ENCODE measurements at places on chromosomes 1 and 21.

- no peak for DNase-seq
Observed at GRCh38 chr1:10189659-10190058, 20.7 kb upstream of the KIF1B start.

GRCh38 chr1:27145934-27146354 lies 9.0 kb downstream of the SLC9A1 start:
- peak; percentile 89 for DNase-seq

- peak; percentile 76 for DNase-seq
Observed at GRCh38 chr1:2132222-2133038, 62.1 kb downstream of the FAAP20 start.

DNA sequence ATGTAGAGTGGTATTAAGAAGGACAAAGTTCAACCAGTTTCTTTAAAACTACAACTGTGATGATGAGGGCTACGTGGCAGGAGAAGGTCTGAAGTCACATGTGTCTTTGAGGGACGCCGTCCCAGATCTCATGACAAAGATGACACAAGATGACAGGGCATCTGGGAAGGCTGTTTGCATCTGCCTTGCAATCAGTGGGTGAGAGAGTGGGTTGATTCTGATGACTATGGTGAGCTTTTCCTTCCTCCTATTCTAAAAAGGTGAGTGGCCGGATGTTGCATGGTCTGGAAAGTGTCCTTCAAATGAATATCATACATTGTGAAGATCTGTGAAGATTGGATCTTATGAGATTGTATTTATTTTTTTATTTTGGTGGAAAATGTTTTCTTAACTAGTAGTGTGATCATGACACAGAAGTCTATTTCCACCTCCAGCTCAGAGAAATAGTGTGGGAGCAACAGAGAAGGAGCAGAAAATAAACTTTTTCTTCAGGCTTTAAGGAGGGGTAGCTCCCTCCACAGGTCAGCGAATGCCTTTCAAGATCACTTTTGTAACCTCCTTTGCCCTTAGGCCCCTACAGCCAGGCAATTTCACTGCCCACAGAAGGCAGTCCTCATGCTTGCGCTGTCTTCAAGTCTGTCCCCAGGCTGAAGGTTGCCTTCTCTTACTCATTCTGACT lies 76.0 kb upstream of the ATF3 start:
- no peak for DNase-seq

- no peak for DNase-seq
Observed at GRCh38 chr1:229158341-229158921, 112.5 kb upstream of the RAB4A start.

- DNase-seq = no peak
Observed at GRCh38 chr1:93087532-93087931, 8.4 kb downstream of the MTF2 start.

DNA sequence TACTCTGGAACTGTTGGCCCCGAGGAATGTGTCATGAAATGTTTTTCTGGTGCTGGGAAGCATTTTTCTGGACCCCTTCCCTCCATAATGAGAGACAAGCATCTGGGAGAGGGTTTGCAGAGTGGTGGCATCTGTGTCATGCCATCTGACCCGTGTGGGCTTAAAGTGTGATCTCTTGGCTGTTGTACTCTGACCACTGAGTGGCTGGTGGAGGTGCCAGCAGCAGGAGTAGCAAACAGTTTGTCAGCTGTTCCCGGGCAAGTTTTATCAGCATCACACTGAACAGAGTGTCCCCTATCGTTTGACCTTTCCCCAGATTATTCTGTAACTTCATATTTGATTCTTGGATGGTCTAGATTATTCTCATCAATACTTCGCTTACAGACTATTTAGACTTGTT lies 150.1 kb downstream of the HHAT start:
- DNase-seq = no peak

DNA sequence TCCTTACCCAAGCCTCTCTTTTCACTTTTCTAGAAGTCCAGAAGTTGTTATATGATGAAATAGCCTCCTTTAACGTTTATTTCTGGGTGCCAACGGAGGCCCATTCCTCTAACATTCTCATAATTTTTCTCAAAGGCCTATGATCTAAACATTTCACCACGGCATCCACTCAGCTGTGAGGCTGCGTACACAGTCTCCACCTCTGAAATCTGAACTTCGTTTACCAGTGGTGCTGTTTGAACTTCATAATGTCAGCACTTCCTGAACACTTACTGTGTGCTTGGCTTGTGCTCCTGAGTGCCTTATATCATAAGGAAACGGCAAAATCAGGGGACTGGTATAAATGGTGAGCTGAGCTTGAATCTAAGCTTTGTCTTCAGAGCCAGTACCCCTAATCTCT lies 12.0 kb upstream of the RBP7 start:
- peak; percentile 5 for DNase-seq

DNA sequence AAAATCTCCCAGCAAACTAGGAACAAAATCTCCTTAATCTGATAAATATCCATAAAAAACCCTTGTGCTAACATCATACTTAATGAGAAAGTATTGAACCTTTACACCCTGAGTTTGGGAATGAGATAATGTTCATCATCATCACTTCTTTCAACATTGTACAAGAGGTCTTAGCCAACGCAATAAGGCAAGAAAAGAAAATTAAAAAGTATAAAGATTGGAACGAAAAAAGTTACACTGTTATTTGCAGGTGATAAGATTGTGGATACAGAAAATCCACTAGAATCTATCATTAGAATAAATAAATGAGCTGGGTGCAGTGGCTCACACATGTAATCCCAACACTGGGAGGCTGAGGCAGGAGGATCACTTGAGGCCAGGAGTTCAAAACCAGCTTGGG lies 76.7 kb downstream of the UBR4 start:
- DNase-seq = no peak

- no peak for DNase-seq
Observed at GRCh38 chr1:232909752-232910151, 40.7 kb upstream of the NTPCR start.

GRCh38 chr1:107941531-107941930 lies 23.4 kb downstream of the VAV3 start:
- no peak for DNase-seq

DNA sequence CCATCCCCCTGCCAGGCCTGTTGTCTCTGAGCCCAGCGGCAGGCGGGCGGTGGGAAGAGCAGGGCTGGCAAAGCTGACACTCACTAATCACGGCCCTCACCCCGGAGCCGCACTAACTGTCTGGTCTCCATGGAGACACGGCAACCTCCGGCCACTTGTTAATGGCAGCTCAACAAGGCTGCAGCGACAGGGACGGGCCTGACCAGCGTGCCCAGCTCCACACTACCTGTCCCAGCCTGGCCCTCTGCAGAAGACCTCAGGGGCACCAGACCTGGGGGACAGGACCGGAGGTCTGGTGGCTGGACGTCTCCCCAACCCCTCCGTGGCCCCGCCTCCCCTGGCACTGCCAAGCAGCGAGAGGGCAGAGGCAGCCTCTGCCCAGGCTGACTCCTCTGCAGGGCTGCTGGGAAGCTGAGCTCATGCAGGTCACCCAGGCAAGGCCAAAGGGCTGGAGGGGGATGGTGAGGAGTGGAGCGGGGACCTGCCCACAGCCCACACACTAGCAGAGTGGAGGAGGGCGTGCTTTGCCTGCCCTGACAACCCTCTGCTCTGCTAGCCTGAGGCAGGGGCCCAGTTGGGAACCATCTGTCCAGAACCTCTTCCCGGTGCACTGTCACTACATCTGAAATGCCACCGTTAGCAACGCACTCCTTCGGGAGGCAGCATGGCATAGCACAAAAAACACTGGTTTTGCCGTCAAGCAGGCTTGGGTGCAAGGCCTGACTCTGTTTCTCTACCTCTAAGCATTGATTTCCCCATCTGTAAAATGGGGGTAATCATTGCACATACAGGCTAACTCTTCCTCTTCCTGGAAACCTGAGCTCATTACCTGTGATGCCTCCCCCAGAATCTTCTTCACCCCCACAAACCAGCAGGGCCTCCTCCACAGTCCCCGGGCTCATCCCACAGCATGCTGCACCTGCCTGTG lies 29.6 kb upstream of the WASF2 start:
- DNase-seq = no peak

GRCh38 chr21:44433791-44434567 lies 21.3 kb upstream of the LRRC3 start:
- no peak for DNase-seq

- DNase-seq = peak; percentile 59
Observed at GRCh38 chr21:34815831-34816705, 147.3 kb downstream of the CLIC6 start.

GRCh38 chr1:147541672-147542568 lies 619 bp downstream of the BCL9 start:
- DNase-seq = peak; percentile 55

GRCh38 chr1:207702317-207702716 lies 49.5 kb upstream of the CD46 start:
- peak; percentile 13 for DNase-seq

- peak; percentile 29 for DNase-seq
Observed at GRCh38 chr1:225737161-225737560, 40.5 kb upstream of the SRP9 start.

DNA sequence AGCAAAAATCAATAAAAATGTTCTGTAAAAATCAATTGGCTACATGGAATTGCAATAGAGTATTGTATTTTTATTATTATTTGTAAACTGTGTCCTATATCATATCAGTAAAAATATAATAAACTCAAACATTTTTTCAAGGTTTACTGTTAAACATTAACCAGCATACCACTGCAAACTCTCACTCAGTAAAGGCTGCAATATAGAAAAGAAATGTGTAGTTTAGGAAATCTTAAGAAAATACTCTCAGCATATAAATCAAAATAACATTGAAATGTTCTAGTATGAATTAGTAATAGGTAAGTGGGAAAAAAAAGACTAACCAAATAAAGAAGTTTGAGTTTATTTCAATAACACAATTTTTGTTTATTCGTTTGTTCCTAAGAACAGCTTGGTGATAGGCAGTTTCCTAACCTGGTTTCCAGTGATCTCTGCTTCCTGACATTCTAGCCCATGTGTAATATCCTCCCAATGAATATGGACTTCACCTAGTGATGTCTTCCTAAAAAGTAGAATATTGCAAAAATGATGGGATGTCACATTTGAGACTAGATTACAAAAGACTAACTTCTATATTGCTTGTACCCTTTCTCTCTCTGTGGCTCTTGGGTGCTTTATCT lies 870.1 kb downstream of the BRINP3 start:
- no peak for DNase-seq

- DNase-seq = no peak
Observed at GRCh38 chr1:226884966-226885820, 14.8 kb downstream of the PSEN2 start.

GRCh38 chr21:22650226-22650625 lies 1652.0 kb downstream of the NCAM2 start:
- no peak for DNase-seq

DNA sequence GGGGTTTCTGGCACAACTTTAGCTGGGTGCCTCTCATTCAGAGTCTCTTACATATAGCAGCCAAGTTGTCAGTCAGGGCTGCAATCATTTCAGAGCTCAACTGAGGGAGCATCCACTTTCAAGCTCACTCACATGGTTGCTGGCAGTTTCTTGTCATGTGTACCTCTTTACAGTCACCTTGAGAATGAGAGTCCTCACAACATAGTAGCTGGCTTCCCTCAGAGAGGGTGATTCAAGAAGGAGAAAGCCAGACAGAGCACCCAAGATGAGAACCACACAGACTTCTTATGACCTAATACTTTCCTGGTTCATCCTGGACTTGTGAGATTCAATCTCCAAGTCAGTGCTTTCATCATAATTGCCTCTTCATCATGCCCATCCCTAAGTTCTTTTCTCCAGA lies 57.2 kb downstream of the DPT start:
- DNase-seq = no peak

- peak; percentile 57 for DNase-seq
Observed at GRCh38 chr1:152752225-152752624, 5.6 kb upstream of the KPRP start.

- DNase-seq = peak; percentile 4
Observed at GRCh38 chr1:241240069-241240468, 116.9 kb downstream of the RGS7 start.

- DNase-seq = peak; percentile 78
Observed at GRCh38 chr1:160284220-160284781, 632 bp downstream of the PEX19 start.

DNA sequence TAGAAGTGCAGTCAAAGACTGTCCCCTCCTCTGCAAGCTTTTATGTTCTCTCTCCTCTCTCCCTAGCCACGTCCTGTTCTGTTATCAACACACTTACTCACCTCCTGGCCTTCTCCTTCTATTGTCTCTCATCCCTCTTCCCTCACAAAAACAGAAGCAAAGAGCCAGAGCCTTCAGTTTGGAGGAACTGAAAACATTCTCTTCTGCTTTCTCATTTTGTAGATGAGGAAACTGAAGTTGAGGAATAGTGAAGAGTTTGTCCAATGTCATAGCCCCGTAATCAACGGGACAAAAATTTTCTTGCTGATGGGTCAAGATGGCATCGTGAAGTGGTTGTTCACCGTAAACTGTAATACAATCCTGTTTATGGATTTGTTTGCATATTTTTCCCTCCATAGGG lies 1.9 kb downstream of the NLRP3 start:
- no peak for DNase-seq

GRCh38 chr21:29601047-29601446 lies 302.3 kb downstream of the BACH1 start:
- no peak for DNase-seq

DNA sequence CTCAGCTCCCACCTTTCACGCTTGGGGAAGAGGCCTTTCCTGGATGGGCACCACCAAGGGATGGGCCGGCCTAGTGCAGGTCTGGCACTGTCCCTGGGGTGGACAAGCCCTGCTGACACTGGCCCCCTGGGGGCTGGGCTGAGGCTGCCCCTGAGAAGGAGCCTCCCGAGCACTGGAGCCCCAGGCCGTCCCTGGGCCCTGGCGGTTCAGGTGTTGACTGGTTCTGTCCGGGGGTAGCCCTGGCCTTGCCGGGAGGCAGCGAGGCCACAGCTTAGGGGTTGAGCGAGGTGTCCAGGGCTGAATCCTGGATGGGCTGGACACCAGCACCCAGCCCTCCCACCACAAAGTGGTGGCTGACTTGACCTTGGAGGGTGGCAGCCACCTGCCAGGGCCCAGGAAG lies 49.7 kb upstream of the ACTRT2 start:
- DNase-seq = no peak
